ENCODE measurements at places on chromosomes 16 and 17. TPM values are rescaled to one million over a fixed set of nuclear protein-coding genes. Genes with fewer than 3 reads are reported as not detected.
A peak's percentile ranks its signal among the peaks of the same experiment; 100 is the strongest.

GRCh38 chr17:62098623-62099231, 33.6 kb upstream of the MED13 start:
- no peak for DNase-seq

DNA sequence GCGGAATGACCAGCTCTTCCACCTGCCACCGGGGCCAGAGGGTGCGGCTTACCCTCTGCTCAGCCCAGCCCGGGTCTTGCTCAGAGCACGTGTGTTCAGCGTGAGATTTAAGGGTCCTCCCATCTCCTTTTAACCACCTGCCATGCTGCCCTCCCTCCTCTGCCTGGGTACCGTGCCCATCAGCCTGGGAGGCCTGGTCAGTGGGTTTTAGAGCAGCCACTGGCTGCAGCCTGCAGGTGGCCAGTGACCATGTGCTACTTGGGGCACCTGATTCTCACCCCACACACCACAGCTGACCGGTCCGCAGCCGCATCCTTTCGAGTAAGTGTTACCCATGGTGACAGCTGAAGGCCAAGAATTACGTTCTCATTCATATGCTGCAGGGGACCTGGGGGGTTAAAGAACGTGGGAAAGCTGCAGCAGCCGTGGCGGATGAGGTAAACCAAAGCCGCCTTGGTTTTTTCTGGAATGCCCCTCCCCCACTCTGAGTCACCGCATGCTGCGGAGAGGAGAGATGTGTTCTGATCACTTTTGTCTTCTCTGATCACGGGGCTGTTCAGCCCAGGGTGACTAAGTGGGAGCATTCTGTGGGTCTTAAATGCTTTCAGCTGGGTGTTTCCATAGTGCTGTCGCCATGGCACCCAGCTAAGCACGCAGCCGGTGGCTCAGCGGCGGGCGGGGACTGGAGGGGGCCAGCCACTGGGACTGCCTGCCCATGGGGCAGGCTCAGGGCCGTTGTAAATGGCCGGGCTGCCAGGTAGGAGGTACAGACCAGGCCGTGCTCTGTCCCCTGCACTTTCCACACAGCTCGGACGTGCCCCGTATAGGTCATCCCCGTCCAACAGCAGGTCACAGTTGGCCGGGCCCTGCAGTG, 59.8 kb downstream of the BAIAP2 start:
- DNase-seq, result peak; percentile 56

DNA sequence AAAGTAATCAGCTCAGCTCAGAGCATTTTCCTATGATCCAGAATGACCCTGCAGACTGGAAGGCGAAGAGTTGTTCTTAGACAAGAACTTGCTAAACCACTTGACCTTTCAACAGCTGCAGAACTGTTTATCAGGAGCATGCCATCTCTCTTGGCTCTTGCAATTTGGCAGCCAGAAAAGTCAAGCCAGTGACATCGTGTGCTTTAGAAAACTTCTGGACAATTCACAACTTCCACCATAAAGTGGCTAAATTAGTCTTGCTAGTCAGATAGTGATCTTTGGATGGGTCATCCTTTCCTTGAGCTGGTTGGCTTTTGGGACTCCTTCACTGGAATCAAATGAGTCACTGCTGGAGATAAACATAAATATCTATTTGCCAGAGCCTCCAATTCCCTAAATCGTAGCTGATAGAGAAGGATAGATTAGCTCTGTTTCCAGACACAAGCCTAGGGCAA, 146.5 kb downstream of the MAP2K6 start:
- no peak for DNase-seq

DNA sequence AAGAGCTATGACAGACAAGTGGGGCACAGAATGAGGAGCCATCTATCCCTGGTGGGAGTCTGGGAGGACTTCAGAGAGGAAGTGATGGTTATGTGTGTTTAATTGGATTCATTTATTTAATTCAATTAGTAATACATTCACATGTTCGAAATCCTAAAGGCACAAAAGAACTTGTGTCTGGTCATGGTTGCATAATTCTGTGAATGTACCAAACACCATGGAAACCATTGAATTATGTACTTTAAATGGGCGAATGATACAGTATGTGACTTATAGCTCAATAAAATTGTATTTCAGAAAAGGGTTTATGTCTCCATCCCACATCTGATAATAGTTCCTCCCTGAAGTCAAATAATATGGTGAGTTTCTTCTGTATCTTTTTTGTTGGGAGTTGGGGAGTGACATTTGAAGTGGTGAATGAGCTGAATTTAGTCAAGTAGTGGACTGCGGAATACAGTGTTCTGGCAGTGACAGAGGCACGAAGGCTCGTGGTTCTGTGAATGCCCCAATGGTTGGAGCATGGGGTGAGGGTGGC, 19.8 kb upstream of the G6PC1 start:
- no peak for DNase-seq

NHLRC4 gene
- 14.3 TPM for total RNA-seq
